ENCODE measurements at places on chromosomes 2 and 18.

DNA sequence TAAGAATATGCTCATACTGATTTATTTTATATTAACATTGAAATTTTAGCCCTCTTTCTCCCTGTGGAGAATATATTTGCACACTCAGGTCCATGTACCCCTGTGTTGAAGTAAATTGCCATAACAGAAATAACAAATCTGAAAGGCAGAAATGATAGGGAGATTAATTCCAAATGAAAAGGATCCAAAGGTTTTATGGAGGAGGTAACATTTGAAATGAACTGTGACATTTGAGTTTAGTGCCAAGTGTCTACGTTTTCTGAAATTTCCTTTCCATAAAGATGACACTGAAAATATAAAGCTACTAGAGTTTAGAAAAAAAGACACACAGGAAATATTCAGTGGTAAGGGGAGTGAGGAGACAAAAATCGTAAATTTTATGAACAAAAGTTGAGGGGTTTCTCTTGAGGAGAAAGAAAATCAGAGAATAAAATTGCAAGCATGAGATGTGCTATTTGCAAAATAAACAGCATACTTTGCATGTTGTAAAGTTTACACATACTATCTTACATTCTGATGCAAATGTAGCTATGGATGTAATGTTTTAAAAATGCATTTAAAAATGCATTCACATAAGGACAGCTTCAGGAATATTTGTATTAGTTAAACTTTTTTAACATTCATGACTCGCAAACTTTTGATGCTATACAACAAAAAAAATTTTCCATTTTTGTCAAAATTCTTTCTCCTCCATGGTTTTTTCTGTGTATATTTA, 69.5 kb downstream of the BAZ2B start:
- DNase-seq, result no peak

GRCh38 chr2:121686218-121686617, 37.0 kb upstream of the CLASP1 start:
- no peak for DNase-seq

DNA sequence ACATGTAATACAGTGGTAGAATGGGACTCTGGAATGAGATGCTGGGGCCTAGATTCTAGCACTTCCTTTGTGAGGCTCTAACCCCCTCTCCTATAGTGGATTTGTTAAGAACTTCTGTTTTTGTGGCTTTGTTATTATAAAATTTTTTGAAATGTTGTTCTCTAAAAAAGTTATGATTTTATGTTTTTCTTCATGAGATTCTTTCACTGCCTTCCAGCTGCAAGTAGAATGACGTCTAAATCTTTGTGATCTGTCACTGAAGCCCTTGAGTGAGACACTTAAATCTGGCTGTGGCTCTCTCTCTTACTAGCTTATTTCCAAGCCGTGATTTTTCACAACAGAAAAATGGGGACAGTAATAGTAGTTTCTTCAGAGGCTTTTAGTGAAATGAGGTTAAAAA, 1.6 kb downstream of the CASP8 start:
- no peak for DNase-seq

GRCh38 chr2:237639052-237639835, 11.9 kb downstream of the LRRFIP1 start:
- DNase-seq, result no peak

DNA sequence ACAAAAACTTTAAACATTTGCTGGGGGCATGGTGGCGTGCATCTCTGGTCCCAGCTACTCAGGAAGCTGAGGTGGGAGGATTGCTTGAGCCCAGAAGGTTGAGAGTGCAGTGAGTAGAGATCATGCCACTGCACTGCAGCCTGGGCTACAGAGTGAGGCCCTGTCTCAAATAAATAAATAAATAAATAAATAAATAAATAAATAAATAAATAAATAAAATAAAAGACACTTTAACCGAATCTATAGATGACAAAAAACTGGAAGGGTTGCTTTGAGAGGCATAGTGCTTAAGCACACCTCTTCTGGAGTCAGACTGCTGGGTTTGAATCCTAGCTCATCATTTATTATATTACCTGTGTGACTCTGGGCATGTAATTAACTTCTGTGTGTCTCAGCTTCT, 21.2 kb upstream of the CHN1 start:
- DNase-seq, result no peak

GRCh38 chr2:178109813-178110212, 2.4 kb upstream of the RBM45 start:
- no peak for DNase-seq

DNA sequence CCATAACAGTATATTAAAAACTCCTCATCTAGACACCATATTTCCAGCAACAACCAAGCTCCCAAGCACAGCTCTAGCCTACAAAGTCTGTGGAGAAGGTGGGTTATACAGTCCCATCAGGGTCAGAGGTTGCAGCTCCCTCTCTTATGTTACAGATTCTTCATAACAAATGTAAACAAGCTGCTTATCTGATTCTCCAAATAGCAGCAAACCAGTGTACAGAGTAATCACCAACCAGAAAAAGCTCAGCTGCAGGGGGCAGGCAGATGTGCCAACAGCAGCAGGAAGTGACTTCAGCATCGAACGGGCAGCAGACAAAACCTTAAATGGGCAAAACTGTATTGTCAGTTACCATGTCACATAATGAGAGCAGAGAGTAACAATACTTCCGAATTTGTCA, 52.9 kb upstream of the NABP1 start:
- DNase-seq, result no peak

GRCh38 chr2:163351143-163351542, 384.7 kb downstream of the FIGN start:
- DNase-seq, result no peak

GRCh38 chr2:176112375-176113302, 3.9 kb upstream of the HOXD10 start:
- DNase-seq, result no peak

DNA sequence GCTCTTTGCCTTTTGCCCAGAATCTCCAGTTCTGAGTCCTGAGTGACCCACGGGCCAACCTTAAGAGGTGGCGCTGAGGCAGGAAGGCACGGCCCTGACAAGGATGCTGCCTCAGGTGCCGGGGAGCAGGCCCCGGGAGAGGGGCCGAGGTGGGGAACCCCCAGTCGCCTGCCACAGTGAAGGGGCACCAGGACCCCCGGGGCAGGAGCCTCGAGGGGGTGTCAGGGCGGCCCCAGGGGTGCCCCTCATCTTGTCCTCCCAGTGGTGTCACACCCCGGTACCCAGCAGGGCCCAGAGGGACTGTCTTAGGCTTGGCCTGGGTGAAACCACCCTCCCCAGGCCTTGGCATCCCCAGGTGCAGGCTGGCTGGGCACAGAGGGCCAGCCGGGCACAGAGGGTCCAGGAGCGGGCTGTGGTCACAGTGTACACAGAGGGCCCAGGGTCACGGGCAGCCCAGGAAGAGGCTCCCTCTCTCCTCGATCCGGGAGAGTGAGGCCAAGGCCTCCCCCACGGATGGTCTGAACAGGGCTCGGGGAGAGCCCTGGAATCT, 1.0 kb downstream of the PDCD1 start:
- no peak for DNase-seq

Data from brain pericyte (primary cell).